ENCODE measurements at places on chromosomes 7 and 10.

GRCh38 chr10:33492701-33493345 lies 158.4 kb upstream of the NRP1 start:
- no peak for DNase-seq

GRCh38 chr10:71392292-71392691 lies 4.4 kb upstream of the CDH23 start:
- DNase-seq: no peak

DNA sequence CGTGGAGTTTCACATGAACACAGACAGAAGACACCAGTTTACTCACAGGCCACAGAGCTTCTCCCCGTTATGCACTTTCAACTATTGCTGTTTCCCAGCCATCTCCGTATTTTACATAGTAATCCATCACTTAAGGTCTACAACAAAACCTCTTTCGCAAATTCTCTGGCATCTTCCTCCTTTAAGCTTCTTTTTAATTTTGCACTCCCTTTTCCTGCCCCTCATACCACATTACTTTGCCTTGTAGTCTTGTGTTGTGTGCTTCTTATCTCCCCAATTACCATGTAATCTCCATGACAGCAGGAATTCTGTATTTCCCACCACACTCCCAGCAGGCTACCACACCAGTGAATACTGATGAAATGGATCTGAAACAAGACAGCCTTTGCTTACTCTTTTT lies 87.3 kb downstream of the ODAD2 start:
- DNase-seq: peak; percentile 70

GRCh38 chr10:22992075-22992474 lies 64.2 kb downstream of the ARMC3 start:
- DNase-seq: no peak

GRCh38 chr7:153406486-153406872 lies 645.7 kb upstream of the DPP6 start:
- DNase-seq: no peak

DNA sequence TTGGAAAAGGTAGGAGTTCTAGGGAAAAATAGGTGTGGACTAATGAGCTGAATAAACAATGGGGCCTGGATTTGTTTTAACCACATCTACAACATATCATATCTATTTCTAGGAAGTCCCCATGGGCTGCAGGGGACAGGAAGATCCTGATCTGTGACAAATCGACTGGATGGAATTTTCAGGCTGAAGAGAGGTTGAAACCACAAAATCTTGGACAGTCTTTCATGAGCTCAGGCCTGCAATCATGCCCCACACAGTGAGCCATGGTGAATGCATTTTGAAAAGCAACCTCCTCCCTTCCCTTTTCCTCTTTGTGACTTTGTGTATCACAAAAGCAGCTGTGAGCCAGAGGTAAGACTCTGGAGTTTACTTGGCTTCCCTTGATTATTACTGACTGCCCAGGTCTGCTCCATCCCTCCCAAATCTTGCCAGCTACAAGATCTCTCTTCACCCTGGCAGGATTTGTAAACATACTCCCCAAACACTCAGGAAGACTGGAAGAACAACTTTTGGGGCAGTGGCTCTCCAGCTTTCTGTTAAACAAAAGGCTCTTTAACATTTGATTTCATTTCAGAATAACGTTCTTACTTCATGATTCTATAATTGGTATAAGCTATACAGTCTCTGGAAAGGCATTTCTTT lies 66.4 kb downstream of the ASAH2B start:
- no peak for DNase-seq

GRCh38 chr10:133336118-133336576 lies 549 bp downstream of the CALY start:
- DNase-seq: no peak

DNA sequence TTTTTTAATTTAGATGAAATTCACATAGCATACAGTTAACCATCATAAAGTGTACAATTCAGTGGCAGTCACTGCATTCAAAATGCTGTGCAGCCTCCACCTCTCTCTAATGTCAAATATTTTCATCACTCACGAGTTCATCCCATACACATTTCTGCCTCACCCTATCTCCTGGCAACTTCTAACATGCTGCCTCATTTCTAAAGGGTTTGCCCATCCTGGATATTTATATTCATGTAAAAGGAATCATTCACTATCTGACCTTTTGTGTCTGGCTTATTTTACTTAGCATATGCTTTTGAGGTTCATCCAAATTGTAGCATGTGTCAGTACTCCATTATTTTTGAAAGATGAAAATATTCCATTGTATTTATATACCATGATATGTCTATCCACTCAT lies 286.9 kb upstream of the VSTM2A start:
- no peak for DNase-seq

- no peak for DNase-seq
Measured at GRCh38 chr7:327233-327931, 37.4 kb downstream of the FOXL3 start.

DNA sequence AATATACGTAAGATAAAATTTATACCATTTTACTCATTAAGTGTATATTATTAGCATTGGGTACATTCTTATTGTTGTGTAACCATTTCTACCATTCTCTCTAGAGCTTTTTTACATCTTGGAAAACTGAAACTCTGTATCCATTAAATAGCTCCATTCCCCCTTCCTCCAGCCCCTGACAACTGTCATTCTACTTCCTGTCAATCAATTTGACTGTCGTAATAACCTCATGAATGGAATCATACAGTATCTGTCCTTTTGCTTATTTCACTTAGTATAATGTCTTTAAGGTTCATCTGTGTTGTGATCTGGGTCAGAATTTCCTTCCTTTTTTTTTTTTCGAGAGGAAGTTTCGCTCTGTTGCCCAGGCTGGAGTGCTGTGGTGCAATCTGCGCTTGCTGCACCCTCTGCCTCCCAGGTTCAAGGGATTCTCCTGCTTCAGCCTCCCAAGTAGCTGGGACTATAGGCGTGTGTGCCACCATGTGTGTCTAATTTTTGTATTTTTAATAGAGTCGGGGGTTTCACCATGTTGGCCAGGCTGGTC lies 15.6 kb downstream of the ZRANB1 start:
- DNase-seq: no peak

DNA sequence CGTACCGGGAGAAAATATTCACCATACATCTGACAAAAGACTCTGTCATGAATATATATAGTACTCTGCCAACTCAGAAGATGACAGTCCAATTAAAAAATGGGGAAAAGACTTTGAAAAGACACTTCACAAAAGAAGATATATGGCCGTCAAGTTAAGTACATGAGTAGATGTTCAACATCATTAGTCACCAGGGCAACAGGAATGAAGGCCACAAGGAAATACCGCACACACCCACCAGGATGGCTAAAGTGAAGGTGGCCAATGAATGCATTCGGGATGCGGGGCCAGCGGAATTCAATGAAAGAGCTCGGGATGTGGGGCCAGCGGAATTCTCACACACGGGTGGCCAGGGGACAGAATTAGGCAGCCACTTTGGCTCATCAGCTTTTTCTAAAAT lies 42.2 kb downstream of the MAD1L1 start:
- no peak for DNase-seq

DNA sequence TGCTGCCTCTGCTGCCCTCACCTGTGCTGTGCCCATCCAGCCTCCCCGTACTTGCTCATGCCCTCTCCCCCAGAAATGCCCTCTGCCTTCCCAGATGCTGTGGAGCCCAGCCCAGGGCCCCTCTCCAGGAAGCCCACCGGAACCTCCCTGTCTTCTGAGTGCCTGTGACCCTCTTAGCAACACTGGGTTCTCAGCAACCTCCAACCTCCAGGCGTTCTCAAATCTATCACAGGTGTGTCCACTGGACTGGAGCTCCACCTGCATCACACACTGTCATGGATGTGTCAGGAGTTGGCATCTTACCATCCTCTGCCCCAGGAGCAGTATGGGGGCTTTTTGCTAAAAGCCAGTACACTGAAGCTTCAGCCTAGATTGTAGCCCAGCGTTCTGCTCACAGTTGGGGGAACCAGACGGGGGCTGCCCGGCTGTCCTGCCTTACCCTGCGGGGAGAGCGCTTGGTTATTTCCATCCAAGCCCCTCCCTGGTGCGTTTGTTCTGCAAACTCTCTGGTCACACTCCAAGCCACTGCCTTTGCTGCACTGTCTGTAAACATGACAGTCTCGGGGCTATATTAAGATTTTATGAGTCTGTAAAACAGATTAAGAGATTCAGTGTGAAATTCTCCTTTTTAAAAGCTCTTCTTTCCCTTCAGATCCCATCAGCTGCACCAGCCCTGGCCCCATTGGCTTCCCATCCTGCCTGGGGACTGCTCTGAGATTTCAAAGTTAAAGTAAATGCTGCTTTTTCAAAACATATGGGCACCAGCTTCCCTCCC lies 71.3 kb upstream of the CPXM2 start:
- no peak for DNase-seq

DNA sequence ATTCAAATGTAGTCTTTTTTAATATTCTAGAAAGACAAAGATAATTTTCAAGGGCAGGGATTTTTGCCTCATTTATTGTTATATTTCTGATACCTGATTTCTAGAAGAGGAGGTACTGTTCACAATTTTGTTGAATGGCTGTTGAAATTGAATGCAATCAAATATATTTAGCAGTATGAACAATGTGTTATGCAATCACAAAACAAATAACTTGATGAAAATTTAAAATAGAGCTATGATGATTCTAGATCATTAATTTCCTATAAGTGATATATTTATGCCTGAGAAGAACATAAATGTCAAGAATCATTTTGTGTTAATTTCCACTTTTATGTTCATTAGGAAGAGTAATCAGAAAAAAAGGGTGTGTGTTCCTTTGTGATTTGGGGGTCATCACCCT lies 114.6 kb upstream of the CNTNAP2 start:
- no peak for DNase-seq

GRCh38 chr10:86018735-86019058 lies 347.9 kb downstream of the GRID1 start:
- no peak for DNase-seq

GRCh38 chr10:114426476-114426875 lies 22.2 kb upstream of the AFAP1L2 start:
- no peak for DNase-seq

- no peak for DNase-seq
Measured at GRCh38 chr10:89073719-89074118, 83.1 kb downstream of the FAS start.

- no peak for DNase-seq
Measured at GRCh38 chr10:26805567-26806245, 55.1 kb downstream of the ABI1 start.

- peak; percentile 83 for DNase-seq
Measured at GRCh38 chr7:35906191-35906908, 105.5 kb downstream of the SEPTIN7 start.

- DNase-seq: no peak
Measured at GRCh38 chr10:77776487-77776886, 138.9 kb upstream of the KCNMA1 start.

DNA sequence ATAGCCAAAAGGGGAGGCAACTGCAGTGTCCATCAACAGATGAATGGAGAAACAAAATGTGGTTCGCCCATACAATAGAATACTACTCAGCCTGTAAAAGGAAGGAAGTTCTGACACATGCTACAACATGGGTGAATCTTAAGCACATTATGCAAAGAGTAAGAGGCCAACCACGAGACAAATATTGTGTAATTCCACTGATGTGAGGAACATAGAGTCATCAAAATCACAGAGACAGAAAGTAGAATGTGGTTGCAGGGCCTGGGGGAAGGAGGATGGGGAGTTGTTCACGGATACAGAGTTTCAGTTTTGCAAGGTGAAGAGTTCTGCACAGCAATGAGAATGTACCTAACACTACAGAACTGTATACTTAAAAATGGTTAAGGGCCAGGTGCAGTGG lies 13.7 kb upstream of the C10orf71 start:
- no peak for DNase-seq

DNA sequence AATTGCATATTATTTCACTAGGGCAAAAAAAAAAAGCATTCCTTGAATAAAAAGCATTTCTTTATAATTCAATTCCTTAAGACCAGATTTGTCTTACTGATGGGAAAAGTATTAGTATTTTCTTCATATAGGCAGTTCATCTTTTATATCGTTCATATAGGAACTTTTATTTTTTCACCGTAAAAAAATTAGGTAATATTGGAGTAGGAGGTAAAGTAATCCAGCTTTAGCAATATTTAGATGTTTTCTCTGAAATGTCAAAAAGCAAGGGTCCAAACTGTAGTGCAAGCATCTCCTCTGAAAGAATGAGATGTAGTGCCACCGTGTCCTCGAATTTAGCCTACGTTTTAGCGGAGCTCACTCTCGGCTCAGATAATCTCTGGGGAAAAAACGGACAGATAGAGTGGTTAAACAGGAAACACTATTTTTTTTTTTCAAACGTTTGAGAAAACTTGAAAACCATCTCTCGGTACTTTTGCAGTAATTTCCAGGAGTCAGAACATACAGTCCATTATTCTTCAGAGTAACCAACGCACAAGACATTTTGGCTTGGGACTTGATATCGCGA lies 5.5 kb upstream of the SPAG6 start:
- no peak for DNase-seq

- DNase-seq: no peak
Measured at GRCh38 chr10:121322776-121323175, 275.5 kb downstream of the FGFR2 start.

DNA sequence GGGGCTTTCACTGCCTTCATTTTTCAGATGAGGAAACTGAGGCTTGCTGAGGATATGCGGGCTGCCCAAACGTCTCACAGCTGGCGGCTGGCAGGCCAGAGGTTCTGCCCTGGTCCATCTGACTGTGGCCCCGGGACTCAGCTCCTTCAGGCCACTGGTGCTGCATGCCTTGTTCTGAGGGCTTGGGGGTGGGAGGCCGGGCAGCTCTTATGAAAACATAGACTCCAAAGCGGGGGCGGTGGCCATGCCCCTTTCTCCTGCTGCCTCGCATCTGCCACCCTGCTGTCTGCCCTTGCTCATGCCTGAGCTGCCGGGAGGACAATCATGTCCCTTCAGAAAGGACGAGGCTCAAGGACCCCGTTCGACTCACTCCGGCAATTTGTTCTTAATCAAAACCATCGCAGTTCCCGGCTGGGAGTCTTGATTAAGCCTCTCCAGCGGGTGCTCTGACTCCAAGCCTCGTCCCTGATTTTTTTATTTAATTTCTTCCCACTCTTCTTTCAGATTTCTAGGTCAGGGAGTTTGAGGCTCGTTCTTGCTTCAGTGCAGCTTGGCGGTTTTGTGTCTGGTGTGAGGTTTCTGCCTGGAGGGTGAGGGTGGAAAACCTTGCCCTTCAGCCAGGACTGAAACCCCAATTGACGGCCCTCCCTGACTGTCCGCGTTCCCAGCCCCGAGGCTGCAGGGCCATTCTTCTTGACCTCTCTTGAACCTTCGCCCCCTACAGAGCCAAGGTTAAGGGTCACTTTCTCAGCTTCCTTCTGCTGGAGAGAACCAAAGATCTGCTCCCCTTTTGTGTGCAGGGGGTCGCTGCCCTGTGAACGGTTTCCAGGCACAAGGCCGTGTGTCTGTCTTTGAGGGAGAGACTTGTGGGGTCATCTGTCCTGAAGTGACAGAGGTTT lies 120.8 kb downstream of the DNAJB6 start:
- no peak for DNase-seq

- DNase-seq: no peak
Measured at GRCh38 chr10:109880886-109881768, 42.2 kb downstream of the XPNPEP1 start.

DNA sequence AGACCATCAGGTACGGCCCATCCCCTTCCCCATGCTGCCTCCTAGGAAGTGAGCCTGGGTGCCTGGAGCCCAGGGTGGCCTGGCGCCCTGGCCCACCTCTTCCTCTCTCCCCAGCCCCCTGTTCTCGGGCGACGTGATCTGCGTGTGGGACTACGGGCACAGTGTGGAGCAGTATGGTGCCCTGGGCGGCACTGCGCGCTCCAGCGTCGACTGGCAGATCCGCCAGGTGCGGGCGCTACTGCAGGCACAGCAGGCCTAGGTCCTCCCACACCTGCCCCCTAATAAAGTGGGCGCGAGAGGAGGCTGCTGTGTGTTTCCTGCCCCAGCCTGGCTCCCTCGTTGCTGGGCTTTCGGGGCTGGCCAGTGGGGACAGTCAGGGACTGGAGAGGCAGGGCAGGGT lies 17.0 kb downstream of the ASL start:
- no peak for DNase-seq
